ENCODE measurements at places on chromosomes 1 and 21.

- DNase-seq = no peak
Observed at GRCh38 chr1:54314696-54315095, 91.5 kb downstream of the SSBP3 start.

GRCh38 chr1:50502147-50502546 is 78.9 kb upstream of the DMRTA2 start:
- DNase-seq = no peak

GRCh38 chr1:206469411-206469932 is 804 bp upstream of the IKBKE start:
- DNase-seq = no peak

GRCh38 chr1:115713906-115714305 is 54.6 kb downstream of the CASQ2 start:
- no peak for DNase-seq

DNA sequence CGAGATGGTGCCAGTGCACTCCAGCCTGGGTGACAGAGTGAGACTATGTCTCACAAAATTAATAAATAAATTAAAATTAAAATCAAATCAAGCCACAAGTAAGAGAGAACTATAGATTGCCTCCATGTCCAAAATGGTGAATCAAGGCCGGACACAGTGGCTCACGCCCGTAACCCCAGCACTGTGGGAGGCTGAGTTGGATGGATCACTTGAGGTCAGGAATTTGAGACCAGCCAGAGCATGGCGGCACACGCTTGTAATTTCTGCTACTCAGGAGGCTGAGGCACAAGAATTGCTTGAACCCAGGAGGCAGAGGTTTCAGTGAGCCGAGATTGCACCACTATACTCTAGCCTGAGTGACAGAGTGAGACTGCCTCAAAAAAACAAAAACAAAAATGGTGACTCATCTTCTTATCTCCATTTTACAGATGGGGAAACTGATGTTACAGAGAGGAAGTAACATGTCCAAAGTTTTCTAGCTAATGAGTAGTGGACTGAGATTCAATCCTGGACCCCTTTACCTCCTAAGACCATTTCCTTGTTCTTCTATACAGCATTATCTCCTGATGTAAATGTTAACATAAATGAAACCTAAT is 99.0 kb upstream of the HNRNPU start:
- no peak for DNase-seq

GRCh38 chr1:200081969-200082245 is 54.4 kb downstream of the NR5A2 start:
- no peak for DNase-seq

GRCh38 chr1:172321451-172321850 is 99.0 kb upstream of the C1orf105 start:
- DNase-seq = no peak

- no peak for DNase-seq
Observed at GRCh38 chr1:163785868-163786405, 464.2 kb downstream of the NUF2 start.

GRCh38 chr1:34753163-34753562 is 1.7 kb upstream of the GJB5 start:
- no peak for DNase-seq

DNA sequence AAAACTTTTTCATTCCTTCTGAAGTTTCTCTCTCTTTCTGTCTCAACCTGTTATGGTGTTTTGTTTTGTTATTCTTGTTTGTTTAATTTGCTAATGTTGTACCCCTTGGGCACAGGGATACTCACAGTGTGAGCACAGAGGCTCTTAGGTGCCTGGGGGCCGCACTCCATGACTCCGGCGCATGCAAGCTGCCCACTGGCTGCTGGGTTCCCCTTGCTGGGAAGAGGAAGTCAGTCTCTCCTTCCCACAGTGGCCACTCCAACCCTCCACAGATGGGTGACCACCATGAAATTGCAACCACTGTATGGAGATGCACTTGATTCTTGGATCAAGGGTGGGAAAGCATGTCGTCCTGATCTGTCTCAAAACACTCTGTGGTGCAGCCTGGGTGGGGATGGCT is 4.6 kb upstream of the CD1A start:
- no peak for DNase-seq

DNA sequence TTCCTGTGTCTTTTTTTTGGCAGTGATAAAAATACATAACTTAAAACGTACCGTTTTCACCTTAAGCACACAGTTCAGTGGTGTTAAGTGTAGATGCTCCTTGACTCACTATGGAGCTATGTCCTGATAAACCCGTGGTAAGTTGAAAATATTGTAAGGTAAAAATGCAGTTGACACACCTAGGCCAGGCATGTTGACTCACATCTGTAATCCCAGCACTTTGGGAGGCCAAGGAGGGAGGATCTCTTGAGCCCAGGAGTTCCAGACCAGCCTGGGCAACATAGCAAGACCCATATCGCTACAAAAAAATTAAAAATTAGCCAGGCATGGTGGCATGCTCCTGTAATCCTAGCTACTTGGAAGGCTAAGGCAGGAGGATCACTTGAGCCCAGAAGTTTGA is 73.6 kb upstream of the COG2 start:
- DNase-seq = no peak

DNA sequence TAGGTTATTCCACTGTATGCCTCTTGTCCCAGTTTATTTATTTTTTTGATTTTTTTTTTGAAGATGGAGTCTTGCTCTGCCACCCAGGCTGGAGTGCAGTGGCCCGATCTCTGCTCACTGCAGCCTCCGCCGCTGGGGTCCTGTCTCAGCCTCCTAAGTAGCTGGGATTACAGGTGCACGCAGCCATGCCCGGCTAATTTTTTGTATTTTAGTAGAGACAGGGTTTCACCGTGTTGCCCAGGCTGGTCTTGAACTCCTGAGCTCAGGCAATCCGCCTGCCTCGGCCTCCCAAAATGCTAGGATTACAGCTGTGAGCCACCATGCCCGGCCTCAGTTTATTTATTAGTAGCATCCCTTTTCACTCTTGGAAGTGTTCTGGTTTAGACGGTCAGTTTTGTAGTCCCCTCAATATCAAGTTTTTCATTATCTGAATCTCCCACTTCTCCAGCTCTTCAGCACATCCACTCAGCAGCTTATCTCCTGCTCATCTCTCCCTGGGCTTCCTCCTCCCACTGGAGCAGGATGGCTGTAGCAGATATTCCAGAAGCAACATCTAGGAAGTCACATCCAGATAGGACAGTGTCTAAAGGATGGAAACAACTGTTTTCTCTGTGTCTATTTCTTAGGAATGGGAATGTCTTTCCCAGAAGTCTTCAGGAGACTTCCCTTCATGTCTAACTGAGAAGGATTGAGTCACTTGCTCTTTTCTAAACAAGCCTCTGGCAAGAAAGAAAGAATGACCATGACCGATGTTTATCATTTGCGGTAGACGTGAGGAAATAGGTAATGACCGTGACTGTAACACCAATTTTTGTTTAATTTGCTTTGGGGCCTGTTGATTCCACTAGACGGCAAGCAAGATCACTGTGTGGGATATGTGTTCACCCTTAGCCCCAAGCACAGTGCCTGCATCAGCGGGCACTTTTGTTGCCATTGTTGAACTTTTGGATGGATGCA is 14.4 kb downstream of the CCDC190 start:
- no peak for DNase-seq

DNA sequence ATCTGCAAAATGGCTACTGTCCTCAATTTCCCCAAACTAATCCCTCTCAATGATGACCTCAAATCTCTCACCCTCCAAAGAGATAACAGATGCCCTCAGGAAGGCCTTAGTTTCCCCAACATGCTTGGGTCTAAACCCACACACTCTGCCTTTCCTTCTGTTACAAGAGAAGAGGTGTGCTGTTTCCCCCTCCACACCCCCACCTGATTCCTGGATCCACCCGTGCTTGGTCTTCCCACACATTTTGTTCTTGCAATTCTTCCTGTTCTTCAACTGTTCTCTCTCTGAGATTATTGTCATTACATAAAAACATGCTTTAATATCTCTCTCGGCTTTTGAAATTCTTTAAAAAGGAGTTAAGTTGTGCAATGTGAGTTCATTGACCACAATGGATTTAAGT is 5.7 kb upstream of the CBR3 start:
- DNase-seq = no peak

- DNase-seq = no peak
Observed at GRCh38 chr1:11535316-11535715, 56.4 kb downstream of the DISP3 start.

DNA sequence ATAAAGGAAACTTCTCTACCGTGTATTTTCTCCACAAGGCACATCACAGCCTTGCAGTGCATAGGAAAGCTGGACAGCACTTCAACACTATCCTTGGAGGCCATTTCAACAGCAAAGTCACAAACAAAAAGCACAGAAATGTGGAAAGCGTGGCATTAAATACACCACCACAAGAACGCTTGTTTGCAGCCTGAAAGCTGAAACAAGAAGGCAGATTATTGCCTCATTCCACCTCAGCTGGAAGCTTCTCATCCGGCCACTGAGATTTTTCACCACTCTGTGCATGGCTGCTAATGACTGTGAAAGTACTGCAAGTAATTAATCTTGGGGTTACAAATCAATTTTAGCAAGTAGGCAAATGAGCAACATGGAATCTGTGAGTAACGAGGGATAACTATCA is 50.9 kb upstream of the GALNT2 start:
- no peak for DNase-seq

- DNase-seq = no peak
Observed at GRCh38 chr21:33931799-33932390, 16.3 kb upstream of the ATP5PO start.
